Activated naive CD4-positive, alpha-beta T cell (primary cell): ENCODE measurements at places on chromosomes 3 and 15.

DNA sequence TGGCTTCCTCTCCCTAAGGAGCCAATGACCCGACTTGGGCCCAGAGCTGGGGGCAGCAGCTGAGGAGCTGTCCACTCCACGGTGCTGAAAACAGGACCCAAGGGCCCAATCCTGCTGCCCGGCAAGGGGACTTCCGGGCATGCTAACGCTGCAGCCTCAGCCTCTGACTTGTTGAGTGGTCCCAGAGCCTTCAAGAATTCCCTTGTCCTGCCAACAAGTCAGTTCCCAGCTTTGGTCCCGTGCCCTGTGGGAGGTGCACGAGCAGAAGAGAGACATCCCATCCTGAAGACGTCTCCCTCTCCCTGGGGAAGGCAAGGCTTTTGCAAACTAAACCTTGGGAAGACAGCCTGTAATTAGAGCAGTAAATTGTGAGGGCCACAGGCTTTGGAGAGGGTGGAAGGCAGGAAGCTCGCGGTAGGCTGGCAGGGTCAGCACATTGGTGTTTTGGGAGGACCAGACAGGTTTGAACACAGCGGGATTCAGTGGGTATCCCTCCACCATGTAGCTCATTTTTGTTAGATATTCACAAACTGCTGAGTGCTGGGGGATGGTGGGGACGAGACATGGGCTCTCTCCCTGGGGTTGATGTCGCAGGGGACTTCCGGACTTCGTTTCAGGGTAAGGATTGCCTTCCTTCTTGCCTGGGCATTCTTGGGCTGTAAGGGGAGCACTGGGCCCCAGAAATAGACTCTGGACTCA is 29.8 kb upstream of the PRR23E start:
- DNase-seq: no peak

DNA sequence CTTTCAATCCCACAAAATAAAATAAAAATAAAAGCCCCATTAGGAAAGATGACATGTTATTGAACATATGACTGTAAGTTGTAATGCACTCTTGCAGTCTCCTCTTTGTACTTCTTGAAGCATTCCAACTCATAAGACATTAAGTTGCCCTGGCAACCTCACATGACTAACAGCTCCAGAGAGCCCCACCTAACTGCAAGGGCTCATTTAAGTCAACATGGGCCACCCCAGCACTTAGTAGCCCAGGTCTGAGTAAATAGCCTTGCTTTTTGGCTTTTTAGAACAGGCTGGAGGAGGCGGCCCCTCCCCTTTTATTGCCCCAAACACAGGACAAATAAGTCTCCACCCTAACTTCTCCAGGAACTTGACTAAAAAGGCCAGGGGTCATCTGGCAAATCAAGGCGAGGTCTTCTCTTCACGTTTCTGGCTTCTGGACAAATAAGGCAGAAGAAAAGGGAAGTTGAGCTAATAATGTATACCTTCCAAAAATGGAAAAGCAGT is 135.1 kb downstream of the TMCO5A start:
- no peak for DNase-seq

DNA sequence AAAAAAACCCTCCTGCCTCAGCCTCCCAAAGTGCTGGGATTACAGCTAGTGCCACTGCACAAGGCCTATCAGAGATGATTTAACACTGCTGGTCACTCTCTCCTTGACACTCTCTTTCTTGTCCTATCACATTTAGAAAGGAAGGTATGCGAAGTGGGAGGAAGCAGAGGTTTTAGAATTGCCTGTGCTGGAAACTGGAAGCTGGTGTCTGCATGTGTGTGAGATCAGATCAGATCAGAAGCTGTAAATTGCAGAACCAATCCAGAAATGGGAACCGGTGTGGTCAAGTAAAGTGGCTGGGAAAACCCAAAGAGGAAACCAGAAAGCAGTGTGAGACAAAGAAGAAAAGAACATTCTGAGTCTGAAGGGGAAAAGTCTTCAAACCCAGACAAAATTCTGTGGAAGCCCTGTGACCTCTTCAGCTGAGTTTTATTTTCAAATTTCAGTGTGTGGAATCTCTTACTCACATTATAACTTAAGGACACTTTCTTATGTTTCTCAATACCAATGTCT is 2.8 kb downstream of the EFHB start:
- no peak for DNase-seq

DNA sequence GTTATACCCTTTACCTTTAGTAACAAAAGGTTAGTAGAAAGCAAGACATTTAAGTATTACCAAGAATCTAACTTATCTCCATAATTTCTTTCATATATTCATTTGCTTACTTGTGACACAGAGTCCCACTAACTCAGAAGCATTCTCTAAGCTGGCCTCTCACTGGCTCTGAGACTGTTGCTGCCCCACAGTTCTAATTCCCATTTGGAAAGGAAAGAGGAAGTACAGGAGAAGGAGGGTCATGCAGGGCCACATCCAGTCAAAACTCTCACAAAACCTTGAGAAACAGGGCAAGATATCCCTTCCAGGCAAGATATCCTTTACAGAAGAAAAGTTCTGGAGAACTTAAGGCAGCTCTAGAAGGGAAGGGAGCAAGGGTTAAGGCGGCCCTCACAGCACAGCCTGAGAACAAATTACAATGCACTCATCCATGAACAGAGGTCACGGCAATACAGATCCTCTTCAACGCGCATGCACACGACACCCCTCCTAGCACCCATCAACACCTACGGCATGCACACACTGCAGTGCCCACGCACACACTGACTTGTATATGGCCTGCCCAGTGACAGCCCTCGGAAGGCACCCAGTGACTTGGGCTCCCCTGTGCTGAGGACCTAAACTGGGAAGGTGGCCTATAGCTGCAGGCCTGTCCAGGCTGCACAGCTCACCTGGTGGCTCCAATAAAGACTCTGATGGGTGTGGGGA is 13.0 kb upstream of the MYO5C start:
- no peak for DNase-seq

- DNase-seq: no peak
Observed at GRCh38 chr3:181948286-181948685, 236.6 kb downstream of the SOX2 start.

DNA sequence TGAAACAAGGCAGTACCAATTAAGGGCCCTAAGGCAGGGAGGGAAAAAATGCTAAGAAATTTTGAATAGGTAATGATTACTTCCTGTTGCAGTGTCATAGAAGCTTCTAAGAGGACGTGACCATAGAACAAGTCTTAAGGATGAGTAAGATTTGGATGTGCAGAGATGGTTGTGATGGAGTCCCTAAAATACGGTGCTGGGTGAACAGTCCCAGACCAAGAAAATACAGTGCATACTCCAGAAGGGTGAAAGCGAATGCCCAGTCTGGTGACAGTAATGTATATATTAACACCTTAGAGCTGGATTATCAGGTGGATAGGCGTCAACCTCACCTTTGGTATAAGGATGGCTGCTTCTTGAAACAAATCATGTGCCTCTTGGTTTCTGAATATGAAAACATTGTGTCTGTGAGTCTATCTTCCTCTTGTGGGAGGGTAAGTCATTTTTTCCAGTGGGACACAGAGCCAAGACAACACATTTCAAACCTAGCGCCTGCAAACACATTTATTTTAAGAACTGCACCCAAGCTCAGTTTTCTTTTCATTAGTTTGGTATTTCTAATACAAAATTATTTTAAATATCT is 101.2 kb upstream of the TP63 start:
- DNase-seq: no peak

DNA sequence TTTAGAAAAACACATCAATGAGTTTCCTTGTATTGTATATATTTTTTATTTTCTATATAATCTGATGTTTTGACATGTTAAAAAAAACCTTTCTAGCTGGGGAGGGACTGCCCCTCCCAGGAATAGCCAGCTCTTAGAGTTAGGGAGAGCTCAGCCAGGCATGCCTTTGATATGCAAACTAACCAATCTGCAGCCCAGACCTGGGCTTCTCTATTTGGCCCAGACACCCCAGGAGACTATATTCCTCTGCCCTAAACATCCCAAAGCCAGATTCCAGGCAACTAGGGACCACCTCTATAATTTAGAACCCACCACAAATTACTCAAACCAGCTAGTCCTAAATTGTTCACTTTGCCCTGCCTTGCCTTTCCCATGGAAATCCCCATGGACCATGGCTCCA is 390.9 kb upstream of the ADAMTS9 start:
- DNase-seq: no peak

GRCh38 chr15:98525661-98526001 is 122.7 kb upstream of the IGF1R start:
- DNase-seq: no peak

- no peak for DNase-seq
Observed at GRCh38 chr3:3783696-3784095, 15.5 kb upstream of the LRRN1 start.
